AG08395 (cell line): ENCODE measurements at places on chromosomes 5 and 9.

GRCh38 chr9:4030751-4031150, 269.1 kb downstream of the GLIS3 start:
- DNase-seq = no peak

DNA sequence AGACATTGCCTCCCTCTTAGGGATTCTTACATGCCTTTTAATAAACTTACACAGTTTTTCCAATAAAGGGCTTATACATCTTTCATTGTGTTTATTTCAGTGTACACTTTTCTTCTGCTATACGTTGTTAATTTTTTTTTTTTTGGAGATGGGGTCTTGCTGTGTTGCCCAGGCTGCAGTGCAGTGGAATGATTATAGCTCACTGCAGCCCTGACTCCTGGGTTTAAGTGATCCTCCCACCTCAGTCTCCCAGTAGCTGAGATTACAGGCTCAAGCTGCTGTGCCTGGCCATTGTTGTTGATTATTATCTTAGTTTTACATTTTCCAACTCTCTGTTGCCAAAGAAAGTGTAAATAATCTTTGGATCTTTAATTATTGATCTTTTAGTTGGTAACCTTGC, 89.8 kb downstream of the GTF3C4 start:
- no peak for DNase-seq

DNA sequence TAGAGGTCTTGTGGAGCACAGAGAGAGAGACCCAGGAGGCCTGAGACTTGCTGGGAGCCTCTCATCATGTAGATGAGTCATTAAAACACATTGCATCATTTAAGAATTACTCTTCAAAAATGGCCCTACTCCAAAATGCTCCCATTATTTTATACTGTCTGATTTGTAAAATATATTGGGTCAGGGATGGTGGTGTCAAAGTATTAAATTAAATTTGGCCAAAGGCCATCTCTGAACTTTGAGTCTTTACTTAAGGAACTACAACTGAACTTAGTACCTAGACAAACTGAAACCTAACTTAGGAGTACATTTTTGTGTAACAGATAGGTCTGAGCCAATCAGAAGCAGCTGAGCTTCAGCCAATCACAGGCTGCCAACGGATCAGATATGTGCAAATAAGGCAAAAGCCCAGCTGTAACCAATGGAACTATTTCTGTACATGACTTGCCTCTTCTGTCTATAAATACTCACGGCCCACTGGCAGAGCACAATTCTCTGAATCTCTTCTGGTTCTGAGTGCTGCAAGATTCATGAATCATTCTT, 657.2 kb downstream of the TLE1 start:
- DNase-seq = peak; percentile 74

DNA sequence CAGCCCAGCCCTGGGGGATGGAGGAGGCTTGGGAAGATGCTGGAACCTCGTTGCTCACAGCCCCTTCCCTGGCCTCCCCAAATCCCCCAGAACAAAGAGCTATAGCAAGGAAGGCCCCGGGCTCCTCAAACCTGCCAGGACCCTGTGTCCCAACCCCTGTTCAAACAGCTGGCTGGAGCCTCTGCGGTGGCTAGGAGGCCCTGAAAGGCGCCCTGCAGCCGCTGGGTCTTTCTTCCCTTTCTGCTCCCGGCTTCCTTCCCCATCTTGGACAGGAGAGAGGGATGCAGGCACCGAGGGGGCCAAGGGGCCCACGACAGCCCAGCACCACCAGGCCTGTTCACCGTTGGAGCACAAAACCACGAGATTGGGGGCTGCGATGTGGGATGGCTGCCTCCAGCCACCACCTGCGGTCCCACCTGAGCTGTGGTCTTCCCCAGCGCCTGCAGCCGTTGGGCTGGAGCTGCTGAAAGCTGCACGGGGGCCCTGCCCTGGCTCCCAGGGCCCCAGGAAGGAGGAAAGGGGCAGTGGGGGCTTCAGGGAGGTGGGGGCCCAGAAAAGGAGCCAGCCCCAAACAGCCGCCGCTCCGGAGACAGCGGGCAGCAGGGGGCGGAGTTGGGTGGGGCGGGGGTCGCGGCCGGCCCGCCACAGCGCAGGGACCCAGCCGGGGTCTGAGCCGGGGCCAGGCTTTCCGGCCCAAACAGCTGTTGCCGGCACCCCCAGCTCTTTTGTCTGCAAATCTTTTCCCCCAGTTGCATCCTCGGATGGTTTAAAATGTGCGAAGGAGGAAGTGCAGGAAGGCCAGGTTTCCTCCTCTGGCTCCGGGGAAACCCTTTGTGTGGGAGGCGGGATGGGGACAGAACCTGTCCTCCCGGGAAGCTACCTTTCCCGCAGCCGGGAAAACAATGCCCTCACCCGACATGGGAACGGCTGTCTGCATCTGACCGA, 16.1 kb downstream of the NOTCH1 start:
- no peak for DNase-seq

DNA sequence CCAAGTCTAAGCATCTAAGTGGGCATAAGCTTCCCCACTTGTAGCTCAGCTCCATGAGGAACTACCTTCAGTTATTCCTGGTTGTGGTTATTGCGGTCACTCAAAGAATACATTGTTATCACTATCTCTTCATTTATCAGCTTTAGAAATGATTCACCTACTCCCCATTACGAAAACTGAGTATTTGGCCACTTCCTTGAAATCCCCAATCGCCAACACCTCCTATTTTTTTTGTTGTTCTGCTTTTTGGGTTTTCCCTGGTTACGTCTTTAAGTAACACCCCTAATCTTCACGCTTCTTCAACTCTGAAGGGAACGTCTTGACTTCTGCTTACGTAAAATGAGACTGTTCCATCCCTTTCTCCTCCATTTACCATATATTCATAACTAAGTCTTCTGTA, 20.7 kb downstream of the MAPK9 start:
- no peak for DNase-seq

DNA sequence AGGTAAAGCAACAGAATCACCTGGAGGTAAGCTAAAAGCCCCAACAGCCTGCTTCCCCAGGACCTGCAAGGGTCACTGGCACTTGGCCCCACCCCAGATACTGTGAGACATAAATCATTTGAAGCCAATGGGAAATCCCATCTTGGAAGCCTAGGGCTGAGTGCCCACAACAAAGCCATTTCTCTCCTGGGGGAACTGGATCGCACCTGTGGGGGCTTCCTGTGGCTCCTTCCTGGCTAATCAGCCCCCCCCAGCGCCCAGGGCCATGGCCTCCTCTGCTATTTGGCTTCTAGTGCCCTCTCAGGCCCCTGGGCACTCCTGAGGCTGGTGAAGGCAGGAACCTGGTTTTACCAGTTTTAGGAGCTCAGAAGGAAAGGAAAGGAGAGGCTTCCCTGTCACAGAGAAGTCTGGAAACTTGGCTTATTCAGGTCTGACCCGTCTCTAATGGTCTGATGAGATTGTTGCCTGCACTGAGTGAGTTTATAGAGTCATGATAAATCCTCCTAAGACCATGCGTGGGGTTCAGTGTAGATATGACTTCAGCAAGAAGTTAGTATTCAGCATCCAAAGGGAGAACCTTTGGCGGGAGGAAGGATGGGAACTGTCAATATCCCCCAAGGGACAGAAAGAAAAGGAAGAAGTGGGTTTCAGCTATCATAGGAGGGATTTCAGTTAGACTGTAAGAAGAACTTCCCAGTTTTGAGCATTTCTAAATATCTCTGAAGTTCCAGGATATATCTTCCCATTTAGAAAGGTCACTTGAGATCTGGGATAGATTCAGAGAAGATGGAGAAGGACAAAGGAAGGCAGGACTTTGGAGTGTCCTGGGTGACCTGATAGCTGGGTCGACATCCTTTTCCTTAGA, 1.2 kb downstream of the KCNMB1 start:
- no peak for DNase-seq

- DNase-seq = no peak
These were observed 31.4 kb downstream of the HMGCR start for GRCh38 chr5:75368391-75368790.

DNA sequence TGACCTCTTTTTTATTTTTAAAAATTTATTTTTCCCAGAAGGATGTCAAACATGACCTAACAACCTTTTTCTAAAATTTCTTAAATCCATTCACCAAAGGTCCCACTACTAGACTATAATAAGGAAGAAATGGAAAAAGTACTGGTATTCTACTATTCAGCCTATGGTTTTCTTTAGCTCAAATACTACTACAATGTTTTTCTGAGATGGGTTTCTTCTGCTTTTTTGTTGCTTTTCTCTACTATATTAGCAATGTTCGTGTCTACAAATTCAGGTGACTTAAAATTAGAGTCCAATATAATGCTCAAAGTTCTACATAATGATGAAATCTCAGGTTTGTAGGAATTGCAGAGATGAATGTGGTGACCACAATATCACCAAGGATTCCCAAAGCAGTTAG, 7.9 kb downstream of the ERP44 start:
- DNase-seq = no peak

DNA sequence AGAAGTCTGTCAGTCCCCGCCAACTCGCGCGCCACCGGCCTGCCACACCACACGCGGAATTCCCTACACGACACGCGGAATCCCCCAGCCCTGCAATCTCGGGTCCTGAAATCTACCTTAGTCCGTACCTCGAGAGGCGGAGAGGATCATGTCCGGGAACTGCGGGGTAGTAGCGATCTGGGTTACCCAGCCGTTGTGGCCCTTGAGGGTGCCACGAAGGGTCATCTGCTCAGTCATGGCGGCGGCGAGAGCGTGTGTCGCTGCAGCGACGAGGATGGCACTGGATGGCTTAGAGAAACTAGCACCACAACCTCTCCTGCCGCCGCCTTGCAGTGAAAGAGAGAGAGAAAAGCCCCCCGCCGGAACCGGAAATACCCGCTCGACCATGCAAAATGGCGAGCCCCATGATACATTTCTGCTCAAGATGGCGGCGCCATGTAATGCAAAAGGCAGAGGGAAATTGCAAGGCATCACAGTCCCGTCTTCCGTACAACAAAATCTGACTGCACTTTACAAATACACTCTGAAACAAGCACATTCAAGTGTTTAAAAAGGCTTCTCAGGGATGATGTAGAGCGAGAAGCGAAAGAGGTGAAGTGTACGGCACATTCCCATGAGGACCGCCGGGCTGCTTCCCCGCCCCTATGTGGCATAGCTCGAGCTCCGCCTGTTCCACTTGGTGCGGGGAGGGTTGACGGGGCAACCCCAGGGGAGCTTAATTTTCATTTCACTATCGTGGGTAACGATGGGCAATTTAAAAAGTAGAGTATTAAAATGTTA, at the start of gene RACK1:
TSS of gene RACK1 (minus strand) at position 343 of the 780 bp plus-strand sequence. CDS start at position 237, 106 bp downstream.
- DNase-seq = peak; percentile 84
